Activated T-cell treated with anti-CD3 and anti-CD28 coated beads for 48 hours (primary cell): ENCODE measurements at places on chromosomes 3 and 15.

- no peak for DNase-seq
These were observed 264.7 kb upstream of the NECTIN3 start for GRCh38 chr3:110806924-110807323.

GRCh38 chr3:125192190-125193035 is 20.1 kb downstream of the SLC12A8 start:
- DNase-seq, result no peak

DNA sequence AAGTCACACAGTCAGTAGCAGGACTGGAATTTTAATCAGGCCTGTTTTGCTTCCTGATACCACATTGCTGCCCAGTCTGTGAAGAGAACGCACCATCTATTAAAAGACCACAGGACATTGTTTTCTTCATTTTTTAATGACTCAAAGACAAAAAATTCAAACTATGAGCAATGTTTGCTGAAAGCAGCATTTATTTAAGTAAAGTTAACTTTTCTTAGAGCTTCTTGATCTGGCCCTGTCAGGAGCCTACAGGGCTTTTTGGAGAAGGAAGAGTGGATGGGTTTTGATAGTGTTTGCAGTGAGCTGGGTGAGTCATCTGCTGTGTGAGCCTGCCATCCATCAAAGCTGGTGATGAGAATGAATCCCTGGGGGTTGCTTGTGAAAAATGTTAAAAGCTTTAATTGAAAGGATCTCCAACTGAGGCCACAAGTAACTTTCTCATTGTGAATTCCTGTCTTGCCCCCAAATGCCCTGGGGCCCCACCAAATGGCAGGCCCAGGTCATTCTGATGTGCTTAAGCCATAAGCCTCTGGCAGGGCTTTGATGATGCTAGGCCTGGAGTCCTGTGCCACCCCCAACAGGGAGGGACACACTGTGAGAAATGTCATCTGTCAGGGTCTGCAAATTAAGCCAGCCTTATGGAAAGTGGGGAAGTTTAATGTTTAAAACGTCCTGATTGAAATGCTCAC is 136.2 kb upstream of the PFN2 start:
- no peak for DNase-seq

- DNase-seq, result peak; percentile 55
These were observed at the start of gene UBE2E2 for GRCh38 chr3:23202921-23203707. UBE2E2 (plus strand) TSS chr3:23203327.

DNA sequence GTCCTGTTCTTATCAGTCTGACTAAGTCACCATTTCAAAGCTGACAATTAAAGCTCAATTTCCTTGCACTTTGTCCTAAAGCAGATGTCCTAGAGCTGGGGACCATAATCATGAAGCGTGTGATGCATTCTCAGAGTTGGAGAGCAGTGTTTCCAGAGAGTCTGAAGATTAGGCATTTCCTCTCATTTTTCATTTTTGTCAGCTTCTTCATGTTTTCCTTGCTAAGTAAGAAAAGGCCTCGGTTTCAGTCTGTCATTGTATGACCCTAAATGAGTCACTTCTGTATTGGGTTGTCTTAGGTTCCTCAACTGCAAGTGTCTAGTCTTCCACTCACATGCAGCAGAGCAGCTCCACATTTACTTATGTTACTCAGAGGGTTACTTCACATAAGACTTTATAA is 257.2 kb upstream of the TPRG1 start:
- DNase-seq, result no peak

GRCh38 chr3:24388159-24388558 is 106.5 kb downstream of the THRB start:
- no peak for DNase-seq

GRCh38 chr15:58475573-58476524 is 44.1 kb downstream of the LIPC start:
- DNase-seq, result no peak

GRCh38 chr15:44569316-44569715 is 32.4 kb downstream of the EIF3J start:
- DNase-seq, result no peak

GRCh38 chr15:91530956-91531582 is 322.4 kb upstream of the SLCO3A1 start:
- DNase-seq, result no peak

DNA sequence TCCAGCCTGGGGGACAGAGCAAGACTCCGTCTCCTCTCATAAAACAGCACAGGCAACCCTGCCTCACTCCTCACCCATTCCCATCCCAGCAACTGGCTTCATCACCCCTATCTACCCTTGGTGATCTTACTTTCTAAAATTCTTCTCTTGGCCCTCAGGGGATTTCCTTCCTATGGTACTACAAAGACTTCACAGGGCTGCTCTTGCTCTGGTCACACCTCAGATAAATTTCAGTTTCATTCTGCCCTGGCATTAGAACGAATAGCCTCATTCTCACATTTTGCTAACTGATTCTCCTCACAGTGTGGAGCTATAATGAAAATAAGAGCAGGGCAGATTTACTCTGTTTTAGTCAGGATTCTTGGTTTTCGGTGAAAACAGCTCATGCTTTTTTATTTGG is 22.1 kb upstream of the CRBN start:
- no peak for DNase-seq

DNA sequence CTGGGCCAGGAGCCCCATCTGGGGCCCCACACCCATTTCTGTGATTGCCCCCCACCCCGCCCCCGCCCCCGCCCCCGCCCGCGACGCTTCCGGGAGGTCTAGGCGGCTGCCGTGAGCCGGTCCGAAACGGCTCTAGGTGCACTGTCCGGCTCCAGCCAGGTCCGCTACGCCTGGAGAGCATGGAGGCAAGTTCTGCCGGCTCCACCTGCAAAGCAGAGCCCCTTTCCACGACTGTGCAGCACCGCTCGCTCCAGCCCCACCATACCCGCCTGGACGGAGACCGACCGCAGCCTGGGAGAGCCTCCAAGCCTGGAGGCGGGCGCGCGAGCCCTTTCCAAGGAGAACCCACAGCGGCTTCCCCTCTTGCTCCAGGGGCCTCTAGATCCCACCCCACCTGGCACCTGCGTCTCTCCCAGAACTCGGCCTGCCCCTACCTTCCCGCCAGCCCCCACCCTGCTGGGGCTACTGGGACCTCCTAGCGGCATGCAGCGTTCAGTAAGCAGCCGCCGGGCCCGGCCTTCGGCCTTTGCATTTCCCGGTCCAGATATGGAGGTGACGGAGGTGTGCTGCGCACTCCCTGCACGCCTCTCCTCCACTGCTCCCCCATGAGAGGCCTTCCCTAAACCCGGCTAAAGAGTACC is 66.2 kb downstream of the KLF13 start:
- DNase-seq, result no peak

- no peak for DNase-seq
These were observed 128.3 kb upstream of the BFSP2 start for GRCh38 chr3:133271539-133271938.

- DNase-seq, result no peak
These were observed 134.3 kb downstream of the CGGBP1 start for GRCh38 chr3:87924485-87924884.

DNA sequence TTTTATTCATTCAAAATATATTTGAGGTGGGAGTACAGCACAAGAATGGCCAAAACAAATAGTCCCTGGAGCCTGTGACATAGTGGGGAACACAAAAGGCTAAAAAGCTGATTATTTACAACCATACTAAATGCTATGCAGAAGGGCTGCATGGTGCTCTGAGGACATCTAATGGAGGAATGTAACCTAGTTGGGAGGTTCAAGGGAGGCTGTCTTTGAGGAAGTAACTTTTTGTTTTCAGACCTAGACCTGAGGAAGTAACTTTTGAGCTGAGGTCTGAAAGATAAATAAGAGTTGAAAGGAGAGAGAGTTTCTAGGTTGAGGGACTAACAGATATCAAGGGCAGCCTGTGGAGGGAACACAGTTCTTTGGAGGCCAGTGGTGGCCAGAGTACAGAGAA is 34.8 kb upstream of the RASA2 start:
- no peak for DNase-seq

DNA sequence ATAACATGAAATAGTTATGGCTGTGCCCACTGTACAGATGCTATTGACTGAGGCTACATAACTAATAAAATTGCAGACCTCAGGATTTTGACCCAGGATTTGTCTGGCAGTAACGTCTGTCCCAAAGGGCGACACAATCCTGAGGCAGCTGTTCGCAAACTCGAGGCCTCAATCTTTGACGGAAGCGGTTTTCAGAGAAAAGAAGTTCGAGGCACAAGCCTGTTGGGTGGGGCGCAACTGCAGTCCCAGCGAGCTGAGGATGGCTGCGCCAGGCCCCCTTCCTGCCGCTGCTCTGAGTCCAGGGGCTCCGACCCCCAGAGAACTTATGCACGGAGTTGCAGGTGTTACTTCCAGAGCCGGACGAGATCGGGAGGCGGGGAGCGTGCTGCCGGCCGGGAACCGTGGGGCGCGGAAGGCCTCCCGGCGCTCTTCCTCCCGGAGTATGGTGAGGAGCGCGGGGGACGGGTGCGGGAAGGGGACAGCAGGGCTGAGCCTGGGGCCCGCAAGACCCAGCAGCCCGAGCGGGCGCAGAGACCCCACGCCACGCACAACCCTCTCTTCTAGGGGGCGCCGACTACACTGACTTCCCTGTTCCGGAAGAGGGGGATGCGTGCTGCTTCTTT is at the start of gene PARP15:
PARP15 (plus strand) TSS at position 242 of the 623 bp plus-strand sequence; CDS start at position 260, 18 bp downstream.
- DNase-seq, result peak; percentile 18

DNA sequence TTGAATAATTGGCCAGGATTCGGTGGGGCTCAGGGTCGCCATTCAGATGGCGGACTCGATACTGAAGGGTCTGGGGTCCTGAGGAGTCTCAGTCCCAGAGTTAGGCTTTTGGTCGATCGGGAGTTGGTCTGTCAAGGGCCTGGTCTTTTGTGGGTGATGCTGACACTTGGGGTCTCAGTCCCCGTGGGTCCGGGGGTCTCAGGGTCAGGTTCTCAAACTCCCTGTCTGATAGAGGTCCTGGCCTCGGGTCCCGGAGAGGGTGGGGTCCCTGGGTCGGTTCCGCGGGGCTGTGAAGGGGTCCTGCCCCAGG is 467 bp downstream of the NCKIPSD start:
- no peak for DNase-seq

DNA sequence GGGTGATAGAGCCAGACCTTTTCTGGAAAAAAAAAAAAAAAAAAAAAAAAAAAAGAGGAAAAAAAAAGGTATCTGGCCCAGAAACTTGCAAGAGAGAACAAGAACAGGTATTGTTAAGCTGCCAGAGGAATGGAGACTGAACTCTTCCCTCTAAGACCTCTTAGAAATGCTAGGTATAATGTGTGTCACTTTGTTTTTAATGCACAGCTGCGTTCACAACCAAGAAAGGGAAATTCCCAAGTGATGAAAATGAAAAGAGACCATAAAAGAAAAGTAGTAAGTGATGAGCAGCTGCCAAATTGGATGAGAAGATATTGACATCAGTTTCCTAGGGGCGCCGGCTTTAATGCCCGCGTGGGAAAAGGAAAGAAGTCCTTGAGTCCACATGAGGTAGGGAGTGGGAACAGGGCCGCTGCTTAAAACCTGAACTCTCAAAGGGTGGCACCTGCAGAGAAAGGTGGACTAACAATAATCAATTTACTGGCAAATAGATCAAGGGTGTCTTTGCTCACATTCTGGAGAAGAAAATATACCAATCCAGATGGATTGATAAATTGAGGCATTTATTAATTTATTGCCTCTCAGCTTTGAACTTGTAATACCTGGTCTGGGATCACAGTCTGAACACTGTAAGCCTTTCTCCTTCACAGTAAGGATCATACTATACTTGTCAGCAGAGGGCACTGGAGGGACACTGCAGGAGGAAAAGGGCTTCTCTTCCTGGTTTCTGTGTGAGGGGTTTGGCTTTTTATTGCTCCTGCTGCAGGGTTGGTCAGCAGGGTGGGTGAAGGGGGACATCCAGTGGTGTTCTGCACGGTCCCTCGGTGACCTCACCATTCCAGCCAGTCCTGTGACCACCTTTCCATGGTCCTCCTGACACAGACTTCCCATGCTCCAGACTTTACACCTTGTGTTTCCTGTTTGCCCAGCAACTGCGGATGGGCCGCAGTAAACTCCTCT is 131.6 kb downstream of the AQP9 start:
- peak; percentile 6 for DNase-seq

GRCh38 chr15:96514607-96515285 is 184.2 kb downstream of the NR2F2 start:
- DNase-seq, result no peak

GRCh38 chr3:123286308-123287023 is 84.7 kb downstream of the SEC22A start:
- DNase-seq, result peak; percentile 29

DNA sequence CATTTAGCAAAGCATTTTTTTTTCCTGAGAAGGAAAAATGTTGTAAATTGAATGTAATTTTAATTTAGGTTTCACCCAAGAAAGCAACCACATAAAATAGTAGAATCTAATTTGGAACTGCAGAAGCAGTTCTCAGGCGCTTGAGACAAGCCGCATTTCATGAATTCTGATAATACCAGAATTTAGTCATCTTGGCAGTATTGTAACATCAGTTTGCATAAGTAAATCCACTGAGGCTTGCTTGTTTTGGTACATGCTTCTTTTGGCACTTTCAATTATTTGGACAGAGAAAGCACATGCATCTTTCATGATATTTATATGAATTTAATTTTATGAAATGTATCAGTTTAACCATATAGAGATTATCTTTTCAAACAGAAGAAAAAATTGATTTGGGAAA is 389.7 kb upstream of the ROBO1 start:
- DNase-seq, result no peak

GRCh38 chr3:64578062-64578770 is 109.6 kb downstream of the ADAMTS9 start:
- DNase-seq, result no peak

GRCh38 chr15:58498821-58499580 is 67.2 kb downstream of the LIPC start:
- DNase-seq, result no peak

DNA sequence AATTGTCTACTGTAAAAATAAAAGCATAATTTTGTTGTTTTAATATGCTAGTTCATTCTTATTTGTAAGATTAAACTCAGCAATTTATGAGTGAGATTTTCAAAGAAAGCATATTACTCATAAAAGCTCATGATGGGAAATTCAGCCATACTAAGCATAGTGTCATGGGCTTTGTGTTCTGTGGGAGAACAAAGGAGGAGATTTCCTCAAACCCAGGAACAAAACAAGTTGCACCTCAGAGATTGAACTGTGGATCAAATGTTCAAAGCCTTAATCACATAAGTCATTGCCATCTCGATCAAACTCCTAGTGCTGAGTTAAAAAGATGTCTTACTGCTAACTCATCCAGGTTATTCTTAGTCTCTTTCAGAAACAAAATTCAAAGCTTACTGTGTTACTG is 85.6 kb upstream of the PDZRN3 start:
- no peak for DNase-seq

DNA sequence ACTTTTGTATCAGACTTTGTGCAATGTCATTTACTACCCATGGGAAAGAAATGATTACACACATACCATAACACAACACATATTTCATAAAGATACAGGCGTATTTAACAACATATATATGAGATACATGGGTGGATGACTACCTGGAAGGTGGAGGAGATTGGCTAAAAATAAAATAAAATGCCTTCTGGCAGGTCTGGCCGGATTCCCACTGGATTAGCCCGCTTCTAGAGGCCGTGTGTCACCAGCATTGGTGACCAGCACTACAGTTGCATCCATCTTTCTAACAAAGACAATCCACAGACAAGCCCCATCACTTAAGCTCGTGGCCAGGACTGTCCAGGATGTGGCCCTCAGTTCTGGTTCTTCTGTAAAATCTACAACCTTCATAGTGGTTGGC is 21.0 kb upstream of the SEC22A start:
- no peak for DNase-seq
